Naive B cell (primary cell): ENCODE measurements at places on chromosomes 12 and 14.
A peak's percentile ranks its signal among the peaks of the same experiment; 100 is the strongest.

DNA sequence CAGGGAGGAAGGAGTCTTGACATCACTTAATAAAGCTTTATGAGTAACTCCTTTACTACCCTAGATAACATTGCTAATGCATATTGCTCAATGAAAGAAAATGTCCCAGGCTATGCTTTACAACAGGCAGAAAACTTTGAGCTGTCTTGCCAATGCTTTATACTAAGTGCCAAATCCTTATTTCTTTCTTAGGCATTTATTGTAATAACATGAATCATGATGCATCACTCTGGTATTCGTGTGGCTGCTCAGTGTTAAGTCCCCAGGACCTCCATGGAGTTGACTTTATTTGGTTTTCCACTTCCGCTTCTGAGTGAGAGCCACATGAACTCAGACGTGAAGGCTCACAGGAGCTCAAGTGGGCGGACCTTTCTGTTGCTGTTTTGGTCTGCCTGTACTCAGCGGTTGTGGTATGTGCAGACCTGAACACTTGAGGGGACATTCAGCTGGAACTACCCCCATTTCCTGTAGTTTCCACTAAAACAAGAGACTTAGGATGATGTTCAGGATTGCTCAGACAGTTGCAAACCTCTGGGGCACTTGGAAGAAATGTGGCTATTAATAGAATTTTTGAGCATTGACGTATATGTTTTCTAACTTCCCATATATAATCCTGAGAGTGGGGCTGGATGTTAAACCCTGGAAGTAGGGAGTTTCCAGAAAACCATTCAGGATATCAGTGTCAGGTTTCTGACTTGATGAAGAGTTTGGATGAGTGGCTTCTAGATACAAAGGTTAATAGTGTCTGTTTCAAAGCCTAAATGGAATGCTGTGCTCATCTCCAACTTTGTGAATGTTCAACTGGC lies 258.6 kb downstream of the MSRB3 start:
- H3K36me3 ChIP-seq = no peaks in the 10 kb centered on the region

- no peak overlapping the region for H3K27ac ChIP-seq
- H3K27me3 ChIP-seq = peaks cover 69% of the 10 kb centered on the region
- H3K36me3 ChIP-seq = no peaks in the 10 kb centered on the region
- no peak for DNase-seq
- H3K4me1 ChIP-seq = peaks cover 5% of the 10 kb centered on the region
- H3K4me3 ChIP-seq = no peak overlapping the region
Observed at GRCh38 chr12:132282950-132283771, 46.2 kb downstream of the GALNT9 start.

GRCh38 chr14:101123618-101124510 lies 220.3 kb upstream of the RTL1 start:
- no peak overlapping the region for H3K4me3 ChIP-seq
- DNase-seq = no peak
- peaks cover 14% of the 10 kb centered on the region for H3K27me3 ChIP-seq
- peaks cover under 1% of the 10 kb centered on the region for H3K36me3 ChIP-seq

DNA sequence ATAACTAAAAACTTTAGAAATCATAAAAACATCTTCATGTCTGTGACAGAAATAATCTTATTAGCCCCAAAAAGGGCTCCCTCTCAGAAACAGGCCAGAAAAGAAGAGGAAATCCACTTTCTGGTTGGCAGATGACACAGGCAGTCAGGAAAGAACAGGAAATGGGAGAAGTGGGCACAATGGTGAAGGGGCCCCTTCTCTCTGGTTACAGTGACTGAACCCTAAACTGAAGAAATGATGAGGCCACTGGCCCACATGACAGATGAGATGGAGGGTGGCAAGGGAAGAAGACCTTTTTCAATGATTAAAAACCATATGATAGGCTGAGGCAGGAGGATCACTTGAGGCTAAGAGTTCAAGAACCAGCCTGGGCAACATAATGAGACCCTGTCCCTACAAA lies 21.1 kb downstream of the TCTN1 start:
- peaks cover 76% of the 10 kb centered on the region for H3K4me1 ChIP-seq
- no peaks in the 10 kb centered on the region for H3K27me3 ChIP-seq
- H3K4me3 ChIP-seq = peak overlapping the region; percentile 80
- no peaks in the 10 kb centered on the region for H3K36me3 ChIP-seq
- H3K27ac ChIP-seq = peak overlapping the region; percentile 100

- H3K4me3 ChIP-seq = no peak overlapping the region
- DNase-seq = no peak
- H3K27me3 ChIP-seq = peaks cover 6% of the 10 kb centered on the region
- no peaks in the 10 kb centered on the region for H3K4me1 ChIP-seq
Observed at GRCh38 chr12:90977224-90977623, 22.2 kb upstream of the CCER1 start.

DNA sequence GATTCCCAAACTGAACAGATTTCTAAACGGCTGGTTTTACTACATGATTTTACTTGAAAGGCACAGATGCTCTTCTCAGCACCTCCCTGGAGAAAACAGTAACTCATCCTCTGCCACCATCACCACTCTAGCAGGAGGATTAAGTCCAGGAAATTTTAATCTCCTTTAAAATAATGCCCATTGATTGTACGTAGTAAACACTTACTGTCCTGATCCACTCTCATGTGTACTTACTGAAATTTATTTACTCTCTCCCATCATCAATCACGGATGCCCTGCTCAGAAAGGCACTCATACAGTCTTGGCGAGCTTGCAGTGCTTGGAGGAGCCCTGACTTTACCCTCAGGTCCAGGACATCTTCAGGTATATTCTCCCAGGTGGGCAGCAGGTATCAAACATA lies 239.8 kb upstream of the EGLN3 start:
- H3K4me3 ChIP-seq = no peak overlapping the region
- H3K27me3 ChIP-seq = peaks cover under 1% of the 10 kb centered on the region
- H3K4me1 ChIP-seq = no peaks in the 10 kb centered on the region
- DNase-seq = no peak
- no peak overlapping the region for H3K27ac ChIP-seq
- no peaks in the 10 kb centered on the region for H3K36me3 ChIP-seq

GRCh38 chr14:55277972-55278740 lies 6.9 kb downstream of the FBXO34 start:
- peak; percentile 55 for DNase-seq
- H3K4me3 ChIP-seq = peak overlapping the region; percentile 59
- H3K27ac ChIP-seq = peak overlapping the region; percentile 59
- peaks cover 57% of the 10 kb centered on the region for H3K4me1 ChIP-seq

DNA sequence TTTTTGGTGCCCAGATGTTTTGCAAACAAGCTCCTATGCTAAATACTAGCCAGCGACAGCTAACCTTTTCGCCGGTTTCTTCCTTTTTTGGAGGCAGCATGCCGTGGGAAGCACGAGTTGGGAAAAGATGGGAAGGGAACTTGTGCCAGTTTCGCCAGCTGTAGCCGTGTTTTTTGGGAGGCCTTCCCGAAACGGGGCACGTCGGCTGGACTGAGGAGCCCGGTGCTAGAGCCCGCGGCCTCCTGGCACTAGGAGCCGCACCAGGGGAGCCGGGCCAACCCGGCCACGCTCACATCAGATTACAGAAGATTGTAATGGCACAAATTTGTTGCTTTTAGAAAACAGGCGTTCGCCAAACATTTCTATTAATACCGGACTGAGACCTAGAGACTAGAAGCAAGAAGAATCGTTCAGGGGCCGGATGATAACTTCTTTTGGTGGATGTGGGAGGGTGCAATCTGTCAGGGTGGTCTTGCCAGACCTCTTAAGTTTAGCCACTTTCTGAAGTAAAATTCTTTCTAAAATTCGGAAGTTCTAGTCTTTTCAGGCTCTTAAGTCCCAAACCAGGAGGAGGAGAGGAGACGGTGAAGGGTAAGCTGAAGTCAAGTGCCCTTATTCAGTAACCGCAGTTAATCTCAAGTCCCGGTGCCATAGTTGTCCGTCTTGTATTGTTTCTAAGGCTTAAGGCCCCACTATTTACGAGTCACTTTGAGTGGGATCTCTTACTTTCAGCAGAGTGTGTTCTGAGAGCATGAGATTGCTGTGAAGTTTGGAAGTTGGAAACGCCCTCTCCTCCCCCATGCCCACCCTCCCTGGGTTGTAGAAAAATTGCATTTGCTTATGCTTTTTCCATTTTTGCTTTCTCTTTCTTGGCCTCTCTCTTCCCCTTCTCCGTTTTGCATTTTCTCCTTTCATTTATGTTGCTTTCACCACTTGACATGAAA lies 1.3 kb downstream of the RASSF3 start:
- H3K4me3 ChIP-seq = peak overlapping the region; percentile 95
- DNase-seq = peak; percentile 40
- no peaks in the 10 kb centered on the region for H3K36me3 ChIP-seq
- no peaks in the 10 kb centered on the region for H3K27me3 ChIP-seq

DNA sequence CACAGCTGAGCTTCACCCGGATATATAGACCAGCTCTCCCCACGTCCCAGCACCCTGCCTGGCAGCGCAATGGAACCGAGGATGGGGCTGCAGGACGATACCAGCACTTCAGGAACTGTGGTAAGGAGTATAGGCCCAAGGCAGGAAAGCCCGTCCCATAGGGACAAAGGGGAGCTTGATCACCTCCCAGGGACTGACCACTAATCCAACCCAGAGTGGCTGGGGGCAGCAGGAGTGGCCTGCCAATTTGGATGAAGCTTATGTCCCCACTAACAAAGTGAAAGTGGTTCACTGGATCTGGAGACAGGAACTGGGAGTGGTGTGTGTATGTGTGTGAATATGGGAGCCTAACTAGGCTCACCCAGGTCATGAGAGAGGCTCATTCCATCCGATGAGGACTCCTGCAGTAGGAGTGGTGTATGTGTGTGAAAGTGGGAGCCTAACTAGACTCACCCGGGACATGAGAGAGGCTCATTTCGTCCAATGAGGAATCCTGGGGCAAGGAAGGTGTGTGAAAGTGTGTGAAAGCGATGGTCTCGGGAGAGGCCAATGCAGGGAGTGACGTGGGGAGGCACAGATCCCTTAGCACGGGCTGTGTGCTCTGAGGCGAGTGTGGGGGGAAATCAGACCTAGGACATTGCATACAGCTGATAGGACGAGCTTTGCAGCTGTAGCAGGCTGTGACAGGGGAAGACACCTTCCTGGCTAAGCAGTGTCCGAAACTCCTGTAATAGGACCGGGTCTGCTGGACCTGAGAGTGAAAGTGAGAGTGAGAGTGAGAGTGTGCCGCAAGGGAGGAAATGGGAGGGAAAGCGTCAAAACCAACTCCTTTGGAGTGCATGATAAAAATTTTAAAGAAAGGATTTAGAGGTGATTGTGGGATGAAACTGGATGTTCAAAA lies 25.7 kb downstream of the KLRK1 start:
- peaks cover 11% of the 10 kb centered on the region for H3K4me1 ChIP-seq
- H3K27me3 ChIP-seq = no peaks in the 10 kb centered on the region
- no peak overlapping the region for H3K27ac ChIP-seq
